ENCODE measurements at places on chromosomes 2 and 18.

DNA sequence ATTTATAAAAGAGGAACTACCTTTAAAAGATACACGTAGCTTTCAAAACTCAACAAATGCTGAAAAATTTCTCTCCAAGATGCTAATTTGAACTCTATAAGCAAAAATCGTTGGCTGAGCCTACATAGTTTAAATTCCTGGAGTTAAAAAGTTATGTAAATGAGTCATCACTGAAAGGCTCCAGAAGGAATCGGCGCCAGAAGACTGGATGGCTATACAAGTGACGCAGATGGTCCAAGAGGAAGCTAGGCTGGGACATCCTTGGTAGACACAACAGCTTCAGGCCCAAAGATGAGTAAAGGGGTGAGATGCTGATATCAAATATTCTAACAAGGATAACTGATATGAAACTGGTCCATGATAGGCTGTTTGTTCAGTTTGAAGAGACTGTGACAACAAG, 22.8 kb upstream of the DNAH6 start:
- DNase-seq, result peak; percentile 63

DNA sequence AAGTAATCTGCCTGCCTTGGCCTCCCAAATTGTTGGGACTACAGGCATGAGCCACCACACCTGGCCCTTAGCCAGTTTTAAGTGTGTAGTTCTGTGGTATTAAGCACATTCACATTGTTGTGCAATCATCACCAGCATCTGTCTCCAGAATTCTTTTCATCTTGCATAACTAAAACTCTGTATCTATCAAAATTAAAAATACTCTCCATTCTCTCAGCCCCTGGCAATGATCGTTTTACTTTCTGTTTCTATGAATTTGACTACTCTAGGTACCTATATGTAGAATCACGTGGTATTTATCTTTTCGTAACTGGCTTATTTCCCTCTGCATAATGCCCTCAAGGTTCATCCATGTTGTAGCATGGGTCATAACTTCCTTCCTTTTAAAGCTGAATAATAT, 45.5 kb upstream of the CAVIN2 start:
- DNase-seq, result no peak

GRCh38 chr2:207813942-207814341, 44.2 kb upstream of the FZD5 start:
- DNase-seq, result no peak

- no peak for DNase-seq
Observed at GRCh38 chr2:85814802-85815550, 61.2 kb downstream of the ATOH8 start.

GRCh38 chr2:96143848-96144480, 1.3 kb downstream of the DUSP2 start:
- no peak for DNase-seq

- no peak for DNase-seq
Observed at GRCh38 chr2:148391324-148391723, 253.2 kb upstream of the EPC2 start.

DNA sequence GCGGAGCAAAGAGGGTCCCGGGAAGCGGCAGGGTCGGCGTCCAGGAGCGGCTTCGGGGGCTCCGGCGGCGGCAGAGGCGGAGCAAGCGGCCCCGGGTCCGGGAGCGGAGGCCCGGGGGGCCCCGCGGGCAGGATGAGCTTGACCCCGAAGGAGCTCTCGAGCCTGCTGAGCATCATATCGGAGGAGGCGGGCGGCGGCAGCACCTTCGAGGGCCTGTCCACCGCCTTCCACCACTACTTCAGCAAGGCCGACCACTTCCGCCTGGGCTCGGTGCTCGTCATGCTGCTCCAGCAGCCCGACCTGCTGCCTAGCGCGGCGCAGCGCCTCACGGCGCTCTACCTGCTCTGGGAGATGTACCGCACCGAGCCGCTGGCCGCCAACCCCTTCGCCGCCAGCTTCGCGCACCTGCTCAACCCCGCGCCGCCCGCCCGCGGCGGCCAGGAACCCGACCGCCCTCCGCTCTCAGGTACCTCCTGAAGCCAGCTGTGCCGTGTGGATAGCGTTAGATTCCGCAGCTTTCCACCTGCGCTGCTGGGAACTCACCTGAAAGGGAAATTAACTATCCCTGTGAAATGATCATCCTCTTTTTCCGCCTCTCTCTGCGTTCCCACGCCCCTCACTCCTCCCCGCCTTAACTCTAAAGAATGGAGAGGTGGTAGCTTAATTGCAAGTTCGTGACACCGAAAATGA, 472 bp downstream of the CNOT11 start:
- DNase-seq, result peak; percentile 26

DNA sequence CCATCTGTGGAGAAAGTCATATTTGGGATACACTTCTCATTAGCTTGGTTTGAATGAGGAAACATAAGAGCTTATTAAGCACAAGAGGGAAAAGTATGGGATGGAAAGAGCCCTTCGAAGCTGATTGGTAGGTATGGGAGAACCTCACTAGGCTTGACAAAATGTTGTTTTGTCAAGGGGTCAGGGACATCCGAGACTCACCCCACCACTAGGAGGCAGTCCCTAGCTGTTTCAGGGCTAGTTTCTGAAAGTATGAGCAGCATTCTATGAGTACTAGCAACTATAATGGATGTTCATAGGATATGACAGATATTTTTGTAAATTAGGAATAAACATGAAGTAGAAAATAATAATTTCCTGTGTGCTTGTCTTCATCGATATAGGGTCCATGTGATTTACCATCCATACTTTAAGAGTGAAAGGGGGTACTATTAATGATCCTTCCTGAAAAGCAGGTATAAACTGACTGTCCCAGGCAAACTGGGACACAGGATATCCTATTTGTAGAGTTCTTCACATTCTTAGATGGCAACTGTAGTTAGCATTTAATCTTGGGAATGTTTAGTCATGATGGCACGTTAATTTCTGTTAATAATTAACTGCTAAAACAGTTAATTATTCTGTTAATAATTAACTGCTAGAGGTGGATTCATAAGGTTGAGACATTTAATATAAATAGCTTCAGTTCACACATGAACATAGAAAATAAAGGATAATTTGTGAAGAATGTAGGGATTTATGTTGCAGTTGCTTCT, 28.4 kb downstream of the OTX1 start:
- peak; percentile 37 for DNase-seq

- DNase-seq, result no peak
Observed at GRCh38 chr2:65649811-65650589, 217.6 kb upstream of the SPRED2 start.

DNA sequence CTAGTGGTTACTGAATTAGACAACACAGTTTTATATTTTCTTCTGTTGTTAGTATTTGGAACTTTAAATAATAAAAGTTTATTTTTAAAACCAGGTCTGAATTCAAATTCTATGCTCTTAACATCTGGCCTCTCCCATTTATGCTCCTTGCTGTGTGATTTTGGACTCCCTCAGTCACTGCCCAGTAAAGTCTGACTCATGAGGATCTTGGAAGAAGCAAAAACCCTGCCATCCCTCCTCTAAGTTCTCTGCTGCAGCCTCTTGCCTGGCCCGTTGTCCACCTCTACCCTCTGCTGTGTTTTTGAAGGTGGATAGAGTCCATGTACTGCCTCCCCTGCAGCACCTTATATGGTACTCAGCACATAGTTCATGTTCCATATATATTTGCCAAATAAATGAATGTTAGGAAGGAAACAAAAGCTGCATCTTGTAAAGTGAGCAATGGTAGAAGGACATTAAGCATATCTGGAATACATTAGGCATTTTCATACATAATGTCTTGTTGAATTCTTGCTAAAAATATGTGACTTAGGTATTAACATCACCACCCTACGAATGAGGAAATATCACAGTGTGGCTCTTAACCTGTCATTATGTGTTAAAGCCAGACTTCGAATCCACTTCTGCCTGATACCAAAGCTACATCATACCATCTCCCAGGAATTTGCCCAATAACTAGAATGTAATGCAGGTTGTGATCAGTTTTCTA, 62.1 kb downstream of the THNSL2 start:
- DNase-seq, result no peak

DNA sequence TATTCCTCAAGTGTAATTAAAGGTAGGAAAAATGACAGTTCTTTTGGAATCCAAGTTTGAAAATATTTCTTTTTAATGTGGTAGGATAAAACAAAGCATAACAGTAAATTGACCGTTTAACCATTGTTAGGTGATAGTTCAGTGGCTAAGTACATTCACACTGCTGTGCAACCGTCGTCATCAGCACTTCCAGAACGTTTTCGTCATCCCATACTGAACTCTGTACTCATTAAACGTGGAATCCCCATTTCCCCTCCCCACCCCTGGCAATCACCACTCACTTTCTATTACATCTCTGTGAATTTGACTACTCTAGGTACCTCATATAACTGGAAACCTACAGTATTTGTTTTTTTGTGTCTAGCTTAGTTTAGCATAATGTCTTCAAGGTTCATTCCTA, 32.9 kb upstream of the FZD5 start:
- no peak for DNase-seq

- peak; percentile 71 for DNase-seq
Observed at GRCh38 chr2:138536302-138536701, 34.7 kb downstream of the SPOPL start.

- no peak for DNase-seq
Observed at GRCh38 chr18:35507623-35508022, 9.9 kb upstream of the INO80C start.

DNA sequence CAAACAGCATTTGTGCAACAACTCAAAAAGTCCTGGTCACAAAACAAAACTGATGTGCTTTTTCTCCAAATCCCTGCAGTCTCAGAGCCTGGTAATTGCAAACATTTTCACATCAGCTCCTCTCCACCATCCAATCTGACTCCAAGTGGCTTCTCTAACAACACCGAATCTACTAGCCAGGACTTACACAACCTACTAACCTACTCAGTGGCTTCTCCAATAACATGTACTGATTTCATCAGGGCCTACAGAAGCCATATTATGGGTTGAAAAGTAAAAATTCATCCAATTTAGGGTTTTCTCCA, 104.3 kb downstream of the COLEC12 start:
- DNase-seq, result no peak

DNA sequence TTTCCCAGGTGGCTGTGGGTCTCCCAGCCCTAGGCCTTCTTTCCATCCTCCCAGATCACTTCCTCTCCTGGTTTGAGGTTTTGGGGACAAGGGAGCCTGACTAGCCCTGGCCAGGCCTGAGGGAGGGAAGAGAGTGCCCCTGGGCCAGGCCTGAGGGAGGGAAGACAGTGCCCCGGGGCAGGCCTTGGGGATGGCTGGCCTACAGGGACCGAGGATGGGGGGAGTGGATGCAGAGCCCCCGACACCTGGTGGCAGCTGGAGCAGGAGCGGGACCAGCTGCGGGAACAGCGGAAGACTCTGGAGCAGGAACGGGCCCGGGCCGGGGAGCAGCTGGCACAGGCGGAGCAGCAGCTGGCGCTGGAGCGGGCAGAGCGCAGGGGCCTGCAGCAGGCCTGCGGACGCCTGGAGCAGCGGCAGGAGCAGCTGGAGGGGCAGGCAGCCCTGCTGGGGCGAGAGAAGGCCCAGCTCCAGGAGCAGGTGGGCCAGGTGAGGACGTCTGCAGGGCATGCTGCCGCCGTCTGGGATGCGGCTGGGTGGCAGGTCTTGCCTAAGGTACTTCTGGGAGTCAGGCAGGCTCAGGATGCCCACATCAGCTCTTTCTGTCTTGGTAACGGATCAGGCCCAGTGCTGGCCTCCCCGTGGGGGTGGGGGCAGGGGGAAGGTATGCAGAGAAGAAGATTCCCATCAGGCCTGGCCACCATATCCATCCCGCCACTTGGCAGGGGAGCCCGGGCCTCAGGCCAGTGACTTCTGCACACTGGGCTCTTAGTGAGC, 29.2 kb downstream of the CROCC2 start:
- no peak for DNase-seq
